ENCODE measurements at places on chromosomes 3 and 15.

DNA sequence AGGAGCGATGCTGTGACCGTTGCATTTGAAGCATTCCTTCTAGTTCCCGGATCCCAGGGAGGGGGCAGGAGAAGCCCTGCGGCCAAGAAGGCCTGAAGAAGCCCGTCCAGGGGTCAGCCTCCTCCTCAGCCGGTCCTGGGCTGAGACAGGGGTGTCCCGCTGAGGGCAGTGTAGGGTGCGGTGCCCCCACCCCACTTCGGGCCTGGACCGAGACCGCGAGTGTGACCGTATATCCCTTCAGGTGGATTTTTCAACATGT, 2.8 kb downstream of the OCA2 start:
- DNase-seq, result no peak

DNA sequence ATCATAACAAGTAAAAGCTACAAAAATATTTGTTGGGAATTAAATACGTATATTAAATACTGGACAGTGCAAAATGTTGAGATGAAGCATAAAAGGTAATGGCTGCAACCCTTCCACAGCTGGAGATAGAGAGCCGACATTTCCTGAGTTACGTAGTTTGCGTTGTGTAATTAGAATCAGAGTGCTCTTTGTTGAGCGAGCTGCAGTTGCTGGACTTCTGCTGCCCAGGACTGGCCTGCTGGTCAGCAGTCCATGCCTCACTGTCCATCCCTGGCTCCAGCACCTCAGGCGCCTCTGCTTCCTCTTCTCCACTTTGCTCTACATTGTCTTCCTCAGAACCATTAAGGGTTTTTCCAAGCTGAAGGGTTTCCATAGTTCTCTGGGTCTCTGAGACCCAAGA, 28.4 kb upstream of the SHC4 start:
- no peak for DNase-seq

- no peak for DNase-seq
Observed at GRCh38 chr3:73036694-73037591, 24.5 kb upstream of the EBLN2 start.

- DNase-seq, result no peak
Observed at GRCh38 chr3:100019719-100020118, 94.6 kb downstream of the FILIP1L start.

GRCh38 chr15:88792342-88793282, 10.6 kb upstream of the ACAN start:
- no peak for DNase-seq

- no peak for DNase-seq
Observed at GRCh38 chr15:91556926-91557325, 296.6 kb upstream of the SLCO3A1 start.

DNA sequence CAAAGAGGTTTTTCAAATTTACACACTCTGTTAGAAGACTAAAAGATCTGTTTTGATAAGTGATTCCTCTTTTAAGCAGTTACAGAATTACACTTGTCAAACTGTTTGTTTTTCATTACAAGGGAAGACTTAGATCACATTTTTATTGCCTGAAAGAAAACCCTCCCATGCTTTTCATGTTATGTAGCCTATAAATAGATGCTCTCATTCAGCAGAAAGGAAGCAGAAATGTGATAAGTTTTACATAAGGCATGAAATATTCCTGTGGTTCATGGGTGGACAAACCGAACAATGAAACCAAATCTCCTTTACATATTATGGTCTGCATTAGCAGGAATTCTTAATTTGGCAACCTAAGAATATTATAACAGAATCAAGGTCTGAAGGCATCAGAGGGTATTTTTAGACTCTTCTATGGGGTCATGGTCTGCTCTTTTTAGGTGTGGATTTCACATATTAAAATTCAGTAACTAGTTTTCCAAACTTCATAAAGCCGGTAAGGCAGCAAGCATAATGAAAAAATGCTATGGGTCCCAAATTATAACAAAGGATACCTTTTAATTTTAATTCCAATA, 37.3 kb upstream of the FXR1 start:
- no peak for DNase-seq

GRCh38 chr15:87981969-87982368, 274.6 kb downstream of the NTRK3 start:
- DNase-seq, result no peak

DNA sequence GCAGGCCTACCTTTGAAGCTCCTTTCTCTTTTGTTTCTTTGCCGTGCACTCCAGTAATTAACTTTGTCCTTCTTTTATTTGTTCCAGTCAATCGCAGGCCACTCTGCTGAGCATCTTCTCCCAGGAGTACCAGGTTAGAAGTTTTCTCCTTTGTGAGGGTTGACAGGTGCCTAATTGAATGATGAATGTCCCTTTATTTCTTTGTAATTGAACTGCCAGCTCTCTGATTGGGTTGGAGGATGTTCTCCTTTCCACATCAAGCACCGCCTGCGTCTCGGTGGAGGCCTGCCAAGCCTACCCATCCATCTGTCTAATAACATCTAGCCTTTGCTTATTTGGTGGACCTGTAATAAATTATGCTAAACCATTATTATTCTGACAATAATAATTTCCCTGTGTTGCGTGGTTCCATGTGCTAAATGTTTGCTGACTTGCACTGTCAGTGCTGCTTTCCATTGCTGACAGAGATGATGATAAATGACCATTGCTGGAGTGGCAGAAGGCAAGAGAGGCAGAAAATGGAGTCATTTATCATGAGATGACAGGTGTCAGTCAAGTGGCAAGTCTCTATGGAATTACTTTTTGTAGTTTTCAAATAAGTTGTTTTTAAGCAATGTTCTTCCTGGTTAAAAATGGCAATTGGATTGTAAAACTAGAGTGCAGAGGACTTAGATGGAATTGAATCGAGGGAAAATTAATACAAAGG, 64.9 kb downstream of the CDIN1 start:
- DNase-seq, result no peak

GRCh38 chr15:31292391-31293015, 34.1 kb upstream of the KLF13 start:
- DNase-seq, result no peak

GRCh38 chr3:42698216-42698910, 4.2 kb downstream of the HHATL start:
- DNase-seq, result no peak
